ENCODE measurements at places on chromosomes 4 and X.

DNA sequence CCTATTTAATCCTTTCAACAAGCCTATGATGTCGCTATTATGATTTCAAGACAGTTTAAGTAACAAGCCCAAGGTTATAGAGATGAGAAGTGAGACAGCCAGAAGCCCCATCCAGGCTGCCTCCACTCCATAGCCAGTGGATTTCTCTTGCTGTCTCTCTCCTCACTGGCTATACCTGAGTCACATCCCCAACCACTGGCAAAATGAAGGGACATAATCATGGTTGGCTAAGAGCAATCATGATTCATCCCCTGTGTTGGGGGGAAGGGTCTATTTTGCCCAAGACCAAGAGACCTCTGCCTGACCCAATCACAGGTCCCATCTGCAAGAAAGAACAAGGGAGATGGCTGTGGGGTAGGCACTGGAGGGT is 334.9 kb upstream of the GATB start:
- no peak for DNase-seq

DNA sequence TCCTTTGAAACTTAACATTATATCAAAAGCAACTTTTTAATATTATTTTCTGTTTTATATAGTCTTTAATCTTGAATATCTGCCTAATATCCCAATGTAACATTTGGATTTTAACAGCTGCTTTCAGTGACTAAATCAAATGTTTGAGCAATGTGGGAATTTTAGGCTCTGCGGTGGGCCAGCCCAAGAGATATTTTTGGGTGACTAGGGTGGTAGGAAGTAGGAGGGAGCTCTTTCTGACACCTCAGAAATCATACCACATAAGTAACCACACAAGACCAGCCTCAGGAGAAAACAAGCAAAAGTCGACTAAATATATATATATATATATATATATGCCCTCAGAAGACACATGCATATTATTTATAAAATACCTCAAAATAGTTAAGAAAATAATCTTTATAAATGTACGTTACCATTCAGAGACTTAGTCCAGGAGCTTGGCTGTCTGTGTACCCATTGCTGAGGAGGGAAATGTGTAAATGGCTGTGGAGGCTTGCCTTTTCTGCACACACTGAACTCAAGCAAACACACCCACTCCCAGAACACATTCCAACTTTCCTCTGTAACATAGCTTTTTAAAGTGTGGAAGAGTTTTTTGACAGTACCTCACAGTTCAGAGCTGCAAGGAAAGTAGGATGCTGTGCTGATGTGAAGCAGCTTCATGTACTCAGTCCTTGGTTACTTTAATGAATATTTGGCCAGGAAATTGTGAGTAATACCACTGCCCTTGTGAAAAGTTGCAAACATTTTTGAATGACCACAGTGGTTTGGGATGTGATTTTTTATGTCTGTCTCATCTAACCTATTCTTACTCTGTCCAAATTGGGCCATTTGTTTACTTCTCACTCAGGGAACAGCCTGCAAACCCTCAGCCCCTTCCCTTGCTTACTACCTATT is at the start of gene RTL3:
Gene RTL3, minus strand, starts transcription at position 484 of the 900 bp plus-strand sequence. CDS start 908 bp downstream, outside the sequence.
- DNase-seq, result no peak

DNA sequence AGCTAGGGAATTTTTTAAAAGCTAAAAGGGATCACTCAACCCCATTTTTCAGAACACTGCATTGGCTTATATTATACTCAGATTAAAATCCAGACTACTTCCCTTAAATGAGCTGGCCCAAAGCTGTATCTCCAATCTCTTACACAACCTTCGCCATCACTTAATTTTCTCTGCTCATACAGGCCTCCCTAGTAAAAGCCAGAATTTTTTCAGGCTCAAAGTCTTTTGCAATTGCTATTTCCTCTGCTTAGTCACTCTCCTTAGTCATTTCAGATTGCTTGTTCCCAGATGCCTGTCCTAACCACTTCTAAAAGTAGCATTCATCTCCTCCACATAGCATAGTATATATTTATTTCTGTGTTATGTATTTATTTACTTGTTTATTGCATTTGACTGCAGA is 1587.9 kb upstream of the ADGRL3 start:
- DNase-seq, result no peak

DNA sequence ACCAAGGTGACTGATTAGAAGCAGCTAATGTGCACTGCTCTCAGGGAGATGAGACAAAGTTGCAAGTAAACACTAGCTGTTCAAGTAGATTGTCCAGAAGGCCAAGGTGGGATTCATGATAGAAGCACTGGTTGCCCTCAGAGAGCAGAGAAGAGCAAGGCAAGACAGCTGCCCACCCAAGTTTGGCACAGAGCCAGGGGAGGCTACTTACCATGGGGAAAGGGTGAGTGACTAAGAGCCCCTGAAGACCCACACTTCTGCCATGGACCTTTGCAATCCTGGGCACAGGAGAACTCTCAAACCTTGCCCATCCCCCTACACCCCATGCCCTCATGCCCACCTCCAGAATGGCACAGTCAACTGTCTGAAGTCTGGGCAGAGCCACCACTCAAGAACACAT is 68.3 kb downstream of the SPIN4 start:
- DNase-seq, result no peak

DNA sequence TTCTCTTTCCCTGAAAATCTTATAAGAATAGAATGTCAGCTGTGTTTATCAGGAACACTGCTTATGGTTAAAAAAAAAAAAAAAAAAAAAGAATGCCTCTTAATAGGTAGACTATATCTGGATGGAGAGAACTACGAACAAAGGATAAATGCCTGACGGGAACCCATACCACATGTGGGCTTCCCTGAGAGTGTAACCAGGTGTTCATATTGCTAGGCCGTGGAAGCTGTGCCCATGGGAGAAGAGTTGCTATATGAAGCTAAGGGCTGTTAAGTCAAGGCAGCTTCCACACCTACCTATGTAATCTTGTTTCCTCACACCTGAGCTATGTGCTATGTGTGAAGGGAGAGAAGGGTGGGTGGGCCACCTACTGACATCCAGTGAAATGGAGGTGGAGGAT is 27.3 kb downstream of the TMEM184C start:
- DNase-seq, result no peak

DNA sequence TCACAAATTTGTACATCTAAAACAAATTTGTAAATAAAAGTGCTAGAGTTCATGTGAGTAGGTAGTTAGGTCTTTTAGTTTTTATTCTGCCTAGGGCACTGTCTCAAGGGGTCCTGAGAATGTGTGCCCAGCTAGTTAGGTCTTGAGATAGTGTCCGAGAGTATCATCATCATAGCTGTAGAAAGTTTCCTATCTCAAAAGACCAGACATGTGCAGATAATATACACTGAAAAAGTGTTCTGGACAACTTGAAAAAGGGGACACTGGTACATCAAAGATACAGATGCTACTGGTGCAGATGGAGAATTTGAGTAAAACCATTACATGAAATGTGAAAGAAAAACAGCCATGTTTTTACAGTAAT is 1.8 kb upstream of the ZCCHC4 start:
- no peak for DNase-seq

DNA sequence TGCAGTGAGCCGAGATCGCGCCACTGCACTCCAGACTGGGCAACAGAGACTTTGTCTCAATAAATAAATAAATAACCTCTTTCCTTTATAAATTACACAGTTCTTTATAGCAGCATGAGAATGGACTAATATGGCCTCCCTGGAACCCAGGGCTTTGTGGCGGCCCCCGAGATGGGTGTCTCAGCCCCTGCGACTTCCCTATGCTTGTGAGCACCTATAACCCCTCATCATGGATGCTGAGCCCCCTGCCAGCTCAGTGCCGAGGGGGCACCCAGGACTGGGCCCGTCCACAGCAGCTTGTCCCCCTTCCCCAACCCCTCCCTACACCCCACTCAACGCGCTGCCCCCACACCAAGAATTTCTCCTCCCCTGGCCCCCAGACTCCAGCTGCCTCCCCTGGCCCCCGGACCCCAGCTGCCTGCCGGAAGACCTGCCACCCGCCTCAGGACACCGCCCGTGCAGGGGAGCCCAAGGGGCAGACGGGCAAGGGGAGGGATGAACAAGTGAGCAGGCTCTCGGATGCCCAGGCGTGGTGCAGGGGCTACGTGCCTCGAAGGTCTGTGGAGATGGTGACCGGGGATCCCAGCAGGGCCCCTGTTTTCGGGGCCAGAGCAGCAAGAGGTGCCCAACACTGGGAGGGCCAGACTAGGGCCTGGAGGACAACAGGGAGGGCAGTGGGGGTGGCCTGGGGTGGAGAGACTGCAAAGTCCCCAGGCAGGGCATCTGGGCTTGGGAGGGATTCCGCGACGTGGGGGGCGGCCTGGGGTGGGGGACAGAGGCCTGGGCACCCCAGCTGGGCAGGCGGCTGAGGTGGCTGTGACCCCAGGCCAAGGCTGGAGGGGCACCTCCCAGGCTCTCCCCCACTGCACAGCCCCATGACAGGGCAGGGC is 74.0 kb downstream of the FAM53A start:
- no peak for DNase-seq

Measured in stimulated activated CD8-positive, alpha-beta memory T cell treated with anti-CD3 and anti-CD28 coated beads, Interleukin-4, amount 100 ng/mL, for 1 hour (primary cell).